ENCODE measurements at places on chromosomes 11 and 22.

- no peak for DNase-seq
These were observed 56.4 kb upstream of the CTTN start for GRCh38 chr11:70341881-70342429.

DNA sequence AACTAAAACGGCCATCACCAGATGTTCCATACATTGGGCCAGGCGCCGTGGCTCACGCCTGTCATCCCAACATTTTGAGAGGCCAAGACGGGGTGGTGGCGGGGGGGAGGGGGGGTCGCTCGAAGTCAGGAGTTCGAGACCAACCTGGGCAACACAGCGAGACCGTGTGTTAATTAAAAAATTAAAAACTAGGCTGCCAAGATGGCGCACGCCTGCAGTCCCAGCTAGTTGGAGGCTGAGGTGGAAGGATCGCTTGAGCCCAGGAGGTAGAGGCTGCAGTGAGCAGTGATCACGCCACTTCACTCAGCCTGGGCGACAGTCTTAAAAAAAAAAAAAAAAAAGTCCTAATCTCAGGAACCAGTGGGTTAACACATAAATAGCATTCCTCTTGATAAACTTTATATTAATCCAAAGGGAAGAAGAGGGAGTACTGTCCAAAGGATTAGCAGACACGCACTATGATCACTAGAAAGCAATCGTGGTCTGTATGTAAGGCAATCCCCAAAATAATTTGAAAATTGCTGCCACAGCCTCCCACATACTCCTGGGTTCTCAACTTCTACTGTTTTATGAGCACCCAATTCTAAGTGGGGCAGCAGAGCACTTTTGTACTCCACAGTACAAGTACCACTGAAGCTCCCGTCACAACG, 604 bp downstream of the PUS3 start:
- DNase-seq: no peak

DNA sequence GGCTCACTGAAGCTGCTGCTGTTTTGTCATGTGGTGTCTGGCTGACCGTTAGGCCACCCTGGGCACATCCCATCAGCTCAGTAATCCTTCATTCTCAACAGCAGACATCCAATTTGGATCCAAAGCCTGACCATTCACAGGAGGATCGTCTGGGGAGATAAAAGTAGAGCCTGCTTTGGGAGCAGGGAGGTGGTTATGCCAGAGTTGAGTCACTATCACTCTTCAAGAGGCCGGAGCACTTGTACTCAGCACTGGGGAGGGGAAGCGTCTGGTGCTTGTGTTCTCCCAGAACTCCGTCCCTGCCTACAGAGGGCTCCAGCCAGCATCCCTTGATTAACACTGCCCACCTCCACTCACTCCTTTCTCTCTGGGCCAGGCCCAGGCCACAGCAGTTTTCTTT, 382.6 kb downstream of the OPCML start:
- no peak for DNase-seq

DNA sequence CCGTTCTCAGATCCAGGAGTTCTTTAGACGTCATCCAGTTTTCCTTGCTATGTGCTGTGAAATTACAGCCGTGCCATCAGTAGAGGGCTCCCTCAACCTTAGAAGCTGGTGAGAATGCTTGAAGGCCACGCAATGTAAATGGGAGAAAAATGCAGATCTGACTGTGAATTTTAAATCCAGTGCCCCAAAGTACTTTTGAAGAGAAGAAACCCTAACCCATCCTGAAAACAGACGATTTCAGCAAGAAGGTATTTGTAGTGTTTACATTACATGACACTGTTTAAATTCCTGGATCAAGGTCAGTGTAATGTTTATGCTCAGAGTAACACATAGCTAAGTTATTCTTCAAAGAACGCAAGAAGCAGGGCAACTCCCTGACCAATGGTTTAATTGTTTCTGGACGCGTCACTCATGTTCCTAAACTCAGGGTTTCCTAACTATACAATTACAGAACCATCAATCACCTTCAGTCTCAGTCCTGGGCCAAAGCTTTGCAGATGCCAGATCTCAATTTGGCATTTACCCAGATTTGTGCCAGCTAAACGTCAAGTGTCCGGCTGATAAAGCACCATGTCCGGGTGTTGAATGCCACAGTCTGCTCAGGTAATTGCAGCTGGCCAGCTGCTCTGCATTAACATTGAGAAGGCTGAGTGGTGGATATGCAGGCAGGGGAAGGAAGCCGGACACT, 38.2 kb downstream of the ADAMTS8 start:
- DNase-seq: no peak

GRCh38 chr11:47449541-47449940, 605 bp upstream of the RAPSN start:
- no peak for DNase-seq

- DNase-seq: peak; percentile 27
These were observed 4.0 kb downstream of the STIM1 start for GRCh38 chr11:3859373-3859881.

DNA sequence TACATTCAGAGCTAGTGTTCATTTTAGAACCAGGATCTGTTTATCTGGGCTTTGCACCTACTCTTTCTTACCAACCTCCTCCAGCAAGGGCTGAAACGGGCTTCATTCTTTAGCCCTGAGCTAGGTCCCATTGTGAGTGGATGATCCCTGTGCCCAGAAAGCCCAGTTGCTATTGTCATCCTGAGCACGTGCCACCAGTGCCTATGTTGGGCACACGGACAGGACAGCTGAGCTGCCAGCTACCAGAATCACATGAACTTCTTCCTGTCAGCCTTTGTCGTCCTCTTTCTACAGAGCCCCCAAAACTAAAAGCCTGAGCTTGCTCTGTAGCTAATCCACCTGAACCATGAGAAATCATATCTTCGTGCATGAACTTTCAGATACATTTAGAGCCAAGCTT, 74.4 kb upstream of the NTM start:
- no peak for DNase-seq

DNA sequence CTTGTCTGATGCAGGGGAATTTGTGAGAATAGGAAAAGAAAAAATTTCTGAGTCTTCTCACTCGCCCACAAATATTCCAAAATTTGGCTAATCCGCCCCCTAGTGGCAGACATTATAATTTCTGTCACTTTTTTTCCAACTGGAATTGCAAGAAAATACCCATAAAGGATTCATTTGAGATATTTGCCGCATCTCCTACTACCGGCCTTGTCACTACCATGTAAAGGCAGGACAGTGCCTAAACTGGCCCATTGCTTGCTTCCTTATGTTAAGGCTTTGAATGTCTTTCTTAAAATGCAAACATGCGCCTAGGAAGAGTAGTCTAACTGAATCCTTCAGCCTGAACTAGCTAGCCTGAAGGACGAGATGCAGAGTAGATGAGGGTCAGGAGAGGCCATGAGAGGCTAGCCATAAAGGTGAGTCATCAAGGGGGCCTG, 9.3 kb upstream of the CEP295 start:
- DNase-seq: peak; percentile 5

GRCh38 chr11:31932879-31933278, 121.8 kb upstream of the PAX6 start:
- no peak for DNase-seq

DNA sequence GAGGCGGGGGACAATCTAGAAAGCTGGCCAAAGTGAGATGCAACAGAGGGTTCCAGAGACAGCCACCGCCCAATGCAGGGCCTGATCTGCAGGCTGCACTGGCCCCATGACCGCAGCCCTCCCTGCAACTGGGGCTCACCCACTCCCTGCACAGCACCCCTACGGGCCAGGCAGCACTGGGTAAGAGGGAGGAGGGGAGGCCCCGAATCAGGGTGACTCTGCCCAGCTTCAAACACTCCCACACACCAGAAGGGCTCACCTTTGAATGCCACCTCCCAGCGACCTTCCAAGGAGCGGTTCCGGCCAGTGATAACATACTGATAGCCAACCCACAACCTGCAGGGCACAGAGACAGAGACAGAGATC, 59.3 kb downstream of the DGCR2 start:
- no peak for DNase-seq

GRCh38 chr11:63608353-63609345, 5.6 kb downstream of the PLAAT3 start:
- DNase-seq: no peak

- DNase-seq: no peak
These were observed 106.2 kb downstream of the RASSF10 start for GRCh38 chr11:13115380-13115675.

- DNase-seq: no peak
These were observed 25.5 kb downstream of the EMID1 start for GRCh38 chr22:29230972-29231875.

DNA sequence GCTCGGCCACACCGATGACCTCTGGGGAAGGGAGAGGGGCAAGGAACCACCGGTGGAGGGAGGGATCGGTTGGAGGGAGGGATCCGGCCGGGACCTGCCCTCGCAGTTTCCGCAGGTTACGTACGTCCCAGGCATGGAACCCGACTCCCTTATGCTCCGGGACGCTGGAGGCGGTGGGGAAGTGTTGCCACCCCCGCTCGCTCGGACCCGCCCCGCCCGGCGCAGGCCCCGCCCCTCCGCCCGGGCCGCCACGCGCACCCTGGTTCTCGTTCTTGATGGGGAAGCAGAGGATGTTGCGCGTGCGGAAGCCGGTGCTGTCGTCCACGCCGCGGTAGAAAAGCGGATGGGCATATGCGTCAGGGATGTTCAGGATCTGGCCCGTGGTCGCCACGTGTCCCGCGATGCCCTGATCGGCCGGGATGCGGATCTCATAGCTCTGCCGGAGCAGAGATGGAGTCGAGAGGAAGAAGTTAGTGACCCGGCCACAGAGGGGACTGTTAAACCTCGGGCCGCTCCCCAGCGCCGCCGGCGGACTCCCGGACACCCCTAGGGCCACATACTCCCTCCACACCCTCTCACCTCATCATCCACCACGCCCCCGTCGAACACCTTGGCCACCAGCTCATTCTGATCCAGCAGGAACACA, 89.8 kb downstream of the PDE2A start:
- peak; percentile 65 for DNase-seq

DNA sequence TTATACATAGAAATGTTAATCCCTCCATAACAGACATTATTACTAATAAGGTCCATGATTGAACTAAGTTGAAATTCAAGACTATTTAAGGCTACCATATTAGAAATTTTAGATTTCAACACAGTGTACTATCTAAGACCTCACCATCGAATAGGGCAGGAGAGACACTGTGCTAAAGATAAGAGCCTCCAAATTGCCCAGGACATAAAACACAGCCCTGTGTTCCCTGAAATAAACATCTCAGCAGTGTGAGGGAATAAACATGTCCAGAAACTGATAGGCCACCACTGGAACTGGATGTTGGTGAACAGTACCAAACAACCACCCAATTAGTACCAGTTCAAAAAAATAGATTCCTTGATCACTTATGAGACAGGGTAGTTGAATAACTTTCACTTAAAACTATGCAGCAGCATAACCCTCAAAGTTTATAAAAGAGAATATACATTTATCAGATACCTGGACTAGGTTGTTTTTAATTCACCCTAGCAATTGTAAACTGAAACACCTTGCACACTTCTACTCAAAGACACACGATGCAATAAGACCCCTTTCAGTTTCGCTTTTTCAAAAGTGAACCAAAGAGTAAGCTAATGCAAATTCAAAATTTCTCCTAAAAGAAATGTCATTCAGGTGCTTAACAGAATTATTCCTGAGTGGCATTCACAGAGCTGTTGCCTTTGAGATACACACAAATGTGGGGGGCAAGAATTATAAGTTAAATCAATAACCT, 34.3 kb downstream of the USP28 start:
- DNase-seq: no peak

GRCh38 chr22:27804470-27805297, 3.1 kb upstream of the MN1 start:
- DNase-seq: peak; percentile 51

GRCh38 chr22:41925783-41926460, 684 bp downstream of the TNFRSF13C start:
- peak; percentile 83 for DNase-seq

- DNase-seq: no peak
These were observed 5.3 kb downstream of the PHOX2A start for GRCh38 chr11:72238492-72239312.

DNA sequence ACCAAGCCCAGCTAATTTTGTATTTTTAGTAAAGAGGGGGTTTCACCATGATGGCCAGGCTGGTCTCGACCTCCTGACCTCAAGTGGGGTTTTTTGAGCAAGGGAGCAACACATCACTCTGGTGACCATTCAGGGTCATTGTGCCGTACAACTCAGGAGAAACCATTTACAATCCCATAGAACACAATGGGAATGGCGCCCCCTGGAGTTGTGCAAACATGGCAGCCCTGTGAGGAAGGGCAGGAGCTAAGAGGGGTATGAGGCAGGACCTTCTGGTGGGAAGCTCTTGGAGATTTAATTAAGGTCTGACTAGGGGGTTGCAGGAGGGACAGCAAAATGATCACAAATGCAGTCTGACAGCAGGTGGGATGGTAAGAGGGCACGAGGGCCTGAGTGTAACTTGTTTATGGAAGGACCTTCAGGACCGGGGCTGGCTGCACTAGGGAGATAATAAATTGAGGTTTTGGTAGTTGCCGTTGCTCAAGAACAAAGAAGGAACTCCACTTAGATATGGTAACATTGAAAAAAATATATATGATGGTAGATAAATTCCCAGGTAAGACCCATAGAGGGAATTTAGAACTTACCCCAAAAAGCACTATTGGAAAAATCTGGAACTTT, 9.1 kb upstream of the CSF2RB start:
- no peak for DNase-seq
